ENCODE measurements at places on chromosomes 1 and 21. TPM values are rescaled to one million over a fixed set of nuclear protein-coding genes. Genes with fewer than 3 reads are reported as not detected.
A peak's percentile ranks its signal among the peaks of the same experiment; 100 is the strongest.

Gene YY1AP1
- 57.5 TPM for total RNA-seq

Gene PROK1
- not detected for total RNA-seq

Gene NHLH1
- 0.20 TPM for total RNA-seq

DNA sequence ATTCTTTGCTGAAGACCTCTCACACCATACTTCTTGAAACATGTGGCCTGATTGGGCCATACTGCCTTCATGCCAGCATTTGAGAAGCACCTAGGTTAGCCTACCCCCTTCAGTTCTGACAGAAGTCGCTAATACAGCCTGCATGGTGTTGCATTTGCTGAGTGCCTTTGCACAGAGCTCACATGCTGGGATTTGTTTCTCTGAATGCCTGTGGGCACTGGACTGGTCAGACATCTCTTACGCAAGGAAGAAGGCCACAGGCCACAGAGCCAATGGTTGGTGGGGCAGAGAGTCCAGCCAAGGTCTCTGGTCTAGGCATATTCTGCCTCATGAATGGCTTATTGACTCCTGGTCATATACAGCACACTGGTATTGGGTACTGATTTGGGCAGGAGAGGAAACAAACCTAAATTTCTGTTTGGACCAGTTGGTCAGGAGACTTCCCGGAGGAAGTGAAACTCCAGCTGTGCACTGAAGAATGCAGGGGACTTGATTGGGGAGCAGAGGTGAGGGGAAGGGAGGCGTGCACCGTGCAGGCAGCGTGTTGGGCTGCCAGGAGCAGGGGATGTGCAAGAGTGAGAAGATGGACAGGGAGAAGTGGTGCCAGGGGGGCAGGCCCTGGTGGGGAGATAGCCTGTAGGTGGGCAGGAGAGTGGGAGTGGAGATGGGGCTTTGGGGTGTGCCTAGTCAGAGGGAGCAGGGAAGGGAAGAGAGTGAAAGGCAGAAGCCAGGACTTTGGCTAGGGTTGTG, 18.1 kb downstream of the URB2 start:
- peaks cover 37% of the 10 kb centered on the region for H3K36me3 ChIP-seq
- no peak overlapping the region for H3K27ac ChIP-seq
- no peaks in the 10 kb centered on the region for H3K4me1 ChIP-seq
- no peaks in the 10 kb centered on the region for H3K27me3 ChIP-seq

GRCh38 chr1:48697066-48697707, 79.5 kb downstream of the BEND5 start:
- H3K4me1 ChIP-seq, result peaks cover 4% of the 10 kb centered on the region
- peak; percentile 51 for DNase-seq
- no peaks in the 10 kb centered on the region for H3K27me3 ChIP-seq
- no peak overlapping the region for H3K4me3 ChIP-seq

DNA sequence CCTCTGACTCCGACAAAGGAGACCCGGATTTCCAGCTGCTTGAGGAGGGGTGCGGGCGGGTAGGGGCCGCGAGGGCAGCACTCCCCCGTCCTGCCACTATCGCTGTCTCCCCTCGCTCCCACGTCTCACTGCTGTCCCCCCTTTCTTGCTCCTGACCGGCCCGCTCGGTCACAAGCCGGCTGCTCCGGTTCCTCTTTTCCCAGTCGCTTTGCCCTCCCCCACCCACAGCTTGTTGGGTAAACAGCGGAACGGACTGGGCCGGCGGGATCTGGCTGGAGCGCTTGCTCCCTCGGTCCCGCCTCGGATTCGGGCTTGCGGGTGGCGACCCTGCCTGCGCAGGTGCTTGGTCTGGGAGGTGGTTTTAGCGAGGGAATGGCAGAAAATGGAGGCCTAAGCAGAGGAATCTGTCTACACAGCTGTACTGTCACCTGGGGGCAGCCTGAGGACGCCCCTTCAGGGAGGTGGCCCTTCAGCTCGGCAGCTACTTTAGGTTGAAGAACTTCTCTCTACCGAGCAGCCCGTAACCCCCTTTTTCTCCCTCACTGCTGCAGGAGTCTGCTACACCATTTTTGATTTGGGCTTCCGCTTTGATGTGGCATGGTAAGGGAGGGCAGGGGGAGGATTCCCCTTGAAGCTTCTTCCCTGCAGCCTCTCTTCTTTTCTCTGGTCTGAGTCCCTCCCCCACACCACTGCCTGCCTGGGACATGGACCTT, 645 bp downstream of the ATP6V0B start:
- H3K4me1 ChIP-seq, result peaks cover 45% of the 10 kb centered on the region
- peak overlapping the region; percentile 99 for H3K27ac ChIP-seq
- H3K36me3 ChIP-seq, result peaks cover 22% of the 10 kb centered on the region
- H3K4me3 ChIP-seq, result peak overlapping the region; percentile 93
- H3K27me3 ChIP-seq, result no peaks in the 10 kb centered on the region
- DNase-seq, result no peak

DNA sequence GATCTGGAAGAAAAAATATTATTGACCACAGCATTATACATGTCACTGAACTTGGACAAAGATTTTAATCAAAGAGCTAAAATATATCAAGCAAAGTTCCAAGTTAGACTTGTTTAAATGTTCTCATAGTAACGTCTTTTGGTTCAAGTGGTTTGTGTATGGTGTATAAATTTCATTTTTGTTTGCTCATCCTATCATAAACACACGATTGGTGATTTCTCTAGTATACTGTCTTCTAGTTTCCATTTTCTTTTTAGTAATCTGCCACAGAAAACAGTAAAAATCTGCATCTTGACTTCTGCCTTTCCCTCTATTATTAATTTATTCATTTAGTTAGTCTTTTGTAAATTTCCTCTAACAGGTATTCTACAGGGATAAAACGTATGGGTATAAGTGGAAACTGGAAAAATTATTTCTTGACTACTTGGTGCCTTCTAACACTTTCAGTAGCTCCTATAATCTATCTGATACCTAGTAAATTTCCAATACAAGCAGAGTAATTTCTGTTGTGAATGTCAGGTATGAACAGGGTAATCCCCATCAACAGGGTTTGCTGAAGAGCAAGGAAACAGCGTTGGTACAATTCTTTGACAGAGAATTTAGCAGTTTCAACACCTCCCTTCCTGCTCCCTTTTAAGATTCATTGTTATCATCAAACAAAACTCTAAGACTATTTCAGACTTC, 268.0 kb downstream of the PTPRC start:
- no peaks in the 10 kb centered on the region for H3K36me3 ChIP-seq
- no peak overlapping the region for H3K4me3 ChIP-seq
- H3K4me1 ChIP-seq, result peaks cover 6% of the 10 kb centered on the region
- no peak overlapping the region for H3K27ac ChIP-seq
- no peak for DNase-seq
- H3K27me3 ChIP-seq, result no peaks in the 10 kb centered on the region

- no peak overlapping the region for H3K4me3 ChIP-seq
- H3K4me1 ChIP-seq, result peaks cover 32% of the 10 kb centered on the region
- no peaks in the 10 kb centered on the region for H3K36me3 ChIP-seq
- H3K27me3 ChIP-seq, result no peaks in the 10 kb centered on the region
Observed at GRCh38 chr1:183609759-183610452, 19.6 kb upstream of the NCF2 start.

Data from upper lobe of left lung (tissue), 6 donors.